Left ventricle myocardium superior (tissue), 1 donor: ENCODE measurements at places on chromosomes 7 and 10.

GRCh38 chr7:91355695-91356435 lies 91.6 kb downstream of the FZD1 start:
- no peak for DNase-seq

GRCh38 chr7:112876877-112877276 lies 86.7 kb upstream of the TMEM168 start:
- no peak for DNase-seq

DNA sequence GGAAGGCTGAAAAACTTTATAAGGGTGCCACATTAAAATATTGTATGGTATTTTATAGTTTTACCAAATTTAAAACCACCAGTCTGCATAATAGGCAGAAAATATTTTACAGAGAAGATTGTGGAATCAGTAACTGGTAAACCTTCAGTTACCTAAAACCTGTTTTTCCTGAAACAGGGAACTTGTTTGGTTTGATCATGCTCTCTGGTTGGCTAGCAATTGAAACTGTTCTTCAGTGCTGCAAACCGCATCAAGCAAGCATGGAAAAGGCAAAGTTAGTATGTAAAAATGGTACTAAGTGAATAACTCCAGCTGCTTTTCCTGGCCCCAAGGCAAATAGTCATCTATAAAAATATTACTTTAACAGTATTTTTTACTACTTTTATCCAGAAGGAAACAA lies 316.9 kb upstream of the LRRN3 start:
- no peak for DNase-seq

- DNase-seq = no peak
Observed at GRCh38 chr7:71343039-71343438, 211.1 kb downstream of the GALNT17 start.

DNA sequence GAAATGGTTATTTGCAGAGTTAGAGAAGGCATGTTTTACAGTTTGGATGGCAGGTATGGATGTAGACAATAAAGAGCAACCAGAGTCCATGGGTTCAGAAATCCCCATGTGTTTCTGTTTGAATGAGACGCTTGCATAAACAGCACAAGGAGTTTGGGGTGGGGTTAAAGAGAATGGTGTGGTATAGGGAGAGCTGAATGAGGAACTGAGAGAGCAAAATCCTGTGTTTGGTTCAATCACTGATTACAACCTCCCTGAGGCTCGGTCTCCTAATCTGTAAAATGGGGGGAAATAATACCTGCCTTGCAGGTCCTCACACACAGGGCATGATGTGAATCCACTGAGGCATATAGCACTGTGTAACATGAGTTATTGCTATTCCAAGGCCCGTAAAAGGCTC lies 23.7 kb downstream of the CAV1 start:
- no peak for DNase-seq

- DNase-seq = peak; percentile 26
Observed at GRCh38 chr7:87146740-87147386, 5.4 kb upstream of the DMTF1 start.

DNA sequence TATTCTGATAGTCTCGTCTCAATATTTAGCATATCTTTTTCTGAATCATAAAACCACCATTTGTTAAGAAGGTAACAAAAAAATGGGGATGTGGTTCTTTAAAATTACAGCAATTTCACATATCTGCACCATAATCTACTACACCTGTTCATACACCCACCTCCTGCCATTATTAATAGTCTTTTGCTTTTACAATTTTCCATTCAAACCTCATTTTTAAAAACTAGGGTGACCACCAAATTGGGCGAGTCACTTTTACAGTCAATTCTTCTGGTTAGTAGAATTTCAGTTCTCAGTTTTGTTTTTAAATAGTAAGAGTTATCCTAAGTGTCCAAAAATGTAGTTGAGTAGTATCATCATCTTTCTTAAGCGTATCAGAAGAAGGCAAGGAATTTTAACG lies 48.4 kb upstream of the GSAP start:
- no peak for DNase-seq

- no peak for DNase-seq
Observed at GRCh38 chr7:94237417-94237816, 157.3 kb upstream of the COL1A2 start.

GRCh38 chr10:108307250-108307924 lies 1142.9 kb upstream of the SORCS1 start:
- DNase-seq = no peak

DNA sequence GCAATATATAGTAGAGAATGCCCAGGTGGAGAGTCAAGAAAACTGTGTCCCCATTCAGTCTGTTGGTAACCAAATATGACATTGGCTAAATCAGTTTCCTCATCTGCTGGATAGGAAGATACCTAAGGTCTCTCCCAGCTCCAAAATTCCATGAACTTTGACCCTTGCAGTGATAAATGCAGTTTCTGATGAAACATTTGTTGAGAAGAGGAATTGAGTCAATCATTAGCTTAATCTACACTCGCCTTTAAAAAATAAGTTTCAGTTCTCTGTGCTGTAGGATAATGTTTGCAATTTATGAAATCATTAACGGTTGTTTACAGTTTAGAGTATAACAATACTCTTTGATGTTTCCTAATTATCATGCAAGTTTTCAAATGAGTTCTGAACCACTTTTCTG lies 38.0 kb upstream of the SLC25A13 start:
- DNase-seq = no peak

DNA sequence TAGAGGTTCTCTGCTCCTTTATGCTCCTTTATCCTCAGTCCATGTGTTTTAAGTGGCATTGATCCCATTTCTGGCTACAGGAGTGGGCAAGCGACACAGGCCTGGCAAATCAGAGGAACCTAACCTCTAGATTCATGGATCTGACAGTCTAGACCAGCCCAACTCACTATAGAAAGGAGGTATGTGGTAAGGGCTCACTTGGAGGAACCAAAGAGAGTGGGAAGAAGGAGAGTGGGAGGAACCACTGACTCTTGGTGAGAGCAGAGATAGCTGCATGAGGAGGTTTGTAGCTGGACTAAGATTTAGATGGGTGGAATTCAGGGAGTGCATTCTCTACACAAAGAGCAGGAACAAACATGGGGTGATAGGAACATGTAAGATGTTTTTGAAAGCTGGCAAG lies 11.6 kb upstream of the FRAT1 start:
- DNase-seq = no peak

GRCh38 chr7:48305661-48306060 lies 134.4 kb downstream of the ABCA13 start:
- no peak for DNase-seq

DNA sequence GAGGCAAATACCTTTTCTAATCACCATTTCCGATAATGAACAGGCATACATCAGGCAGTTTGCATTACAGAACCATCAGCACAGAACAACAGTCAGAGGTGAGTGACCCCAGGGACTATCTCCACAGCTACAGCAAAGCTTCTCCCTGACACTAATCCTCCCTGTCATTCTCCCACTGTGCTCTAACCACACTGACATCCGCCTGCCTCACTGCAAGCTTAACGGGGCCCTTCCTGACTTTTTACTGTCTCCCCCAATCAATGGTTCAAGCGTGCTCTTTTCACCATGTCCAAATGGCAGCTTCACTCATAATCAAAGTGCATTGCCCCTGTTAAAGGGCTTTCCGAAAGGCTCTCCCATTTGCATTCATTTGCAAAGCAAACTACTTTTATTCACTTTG lies 196.3 kb downstream of the DNAJC1 start:
- DNase-seq = no peak

GRCh38 chr10:74924251-74924963 lies 98.0 kb downstream of the KAT6B start:
- no peak for DNase-seq

- DNase-seq = peak; percentile 77
Observed at GRCh38 chr7:149883452-149883861, 9.7 kb downstream of the ATP6V0E2 start.

DNA sequence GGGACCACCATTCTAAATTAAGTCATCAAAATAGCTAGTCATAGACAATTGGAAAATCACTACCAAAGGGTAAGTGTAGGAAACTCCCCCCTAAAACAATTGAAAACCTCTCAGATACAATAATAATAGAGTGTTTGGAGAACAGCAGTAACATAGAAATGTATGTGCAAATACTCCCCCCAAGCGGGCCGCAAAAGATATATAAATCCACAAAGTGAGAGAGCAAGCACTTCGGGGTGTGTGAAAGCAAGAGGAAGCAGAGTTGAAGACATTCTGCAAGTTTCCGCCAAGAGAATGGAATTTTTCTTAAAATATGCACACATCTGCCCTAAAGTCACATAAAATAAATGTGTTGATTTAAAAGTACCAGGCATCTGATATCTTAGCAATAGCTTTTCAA lies 33.3 kb downstream of the CHCHD3 start:
- DNase-seq = no peak

DNA sequence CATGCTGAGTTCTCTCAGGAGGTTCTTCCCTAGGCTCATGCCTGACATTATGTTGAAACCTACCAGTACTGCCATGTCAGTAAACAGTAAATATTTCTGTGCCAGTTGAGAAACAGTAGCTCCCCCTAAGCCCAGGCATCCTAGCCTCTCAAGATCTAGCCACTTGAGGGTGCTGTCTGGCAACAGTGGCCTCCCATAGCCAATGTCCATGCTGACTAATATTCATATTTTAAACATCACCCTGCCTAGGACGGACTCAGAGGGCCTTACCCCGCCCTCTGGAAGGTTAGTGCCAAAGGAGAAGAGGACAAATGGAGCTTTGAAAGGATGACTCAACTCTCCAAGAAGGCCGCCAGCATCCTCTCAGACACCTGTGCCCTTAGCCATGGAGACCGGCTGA lies 7.7 kb downstream of the ACSM6 start:
- peak; percentile 12 for DNase-seq
